Activated CD4-positive, alpha-beta T cell treated with anti-CD3 and anti-CD28 coated beads for 36 hours (primary cell): ENCODE measurements at places on chromosomes 1 and 21.

DNA sequence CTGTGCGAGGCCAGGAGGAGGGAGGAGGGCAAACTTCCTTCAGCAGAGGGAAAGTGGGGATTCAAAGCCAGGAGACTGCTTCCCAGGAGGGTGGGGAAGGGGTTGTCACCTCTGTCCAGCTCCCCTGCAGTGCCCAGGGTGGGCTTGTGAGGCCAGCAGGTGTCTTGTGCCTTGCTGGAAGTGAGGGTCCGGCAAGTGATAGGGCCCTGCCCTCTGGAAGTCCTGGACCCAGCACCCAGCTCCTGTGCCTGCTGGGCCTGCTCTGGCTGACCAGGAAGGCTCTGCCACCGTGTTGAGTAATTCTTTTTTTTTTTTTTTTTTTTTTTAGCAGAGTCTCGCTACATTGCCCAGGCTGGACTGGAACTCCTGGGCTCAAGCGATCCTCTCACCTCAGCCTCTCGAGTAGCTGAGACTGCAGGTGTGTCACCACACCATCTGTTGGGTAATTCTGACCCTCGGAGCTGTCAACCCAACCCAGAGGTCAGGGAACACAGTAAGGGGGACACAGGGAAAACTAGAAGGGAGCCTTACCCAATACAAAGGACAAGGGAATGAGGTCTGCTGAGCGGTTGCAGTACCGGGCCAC, 1.0 kb downstream of the BEST4 start:
- DNase-seq: no peak

DNA sequence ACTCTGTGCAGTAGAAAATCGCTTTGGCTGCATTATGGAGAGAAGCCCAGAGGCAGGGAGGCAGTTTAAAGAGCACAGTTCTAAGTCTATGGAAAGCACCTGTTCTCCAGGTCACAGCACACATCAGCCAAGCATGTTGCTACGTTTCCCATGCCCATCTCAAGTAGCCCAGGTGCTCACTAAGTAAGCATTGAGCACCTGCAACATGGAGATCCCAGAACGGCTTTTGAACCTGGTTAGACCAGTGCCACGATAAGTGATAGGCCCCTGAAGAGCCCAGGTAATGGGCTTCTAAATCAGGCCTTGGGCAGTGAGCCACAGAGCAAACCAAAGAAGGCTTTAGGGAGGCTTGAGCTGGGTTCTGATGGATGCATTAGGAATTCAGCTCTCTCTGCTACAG, 186.2 kb downstream of the C1orf94 start:
- DNase-seq: no peak

DNA sequence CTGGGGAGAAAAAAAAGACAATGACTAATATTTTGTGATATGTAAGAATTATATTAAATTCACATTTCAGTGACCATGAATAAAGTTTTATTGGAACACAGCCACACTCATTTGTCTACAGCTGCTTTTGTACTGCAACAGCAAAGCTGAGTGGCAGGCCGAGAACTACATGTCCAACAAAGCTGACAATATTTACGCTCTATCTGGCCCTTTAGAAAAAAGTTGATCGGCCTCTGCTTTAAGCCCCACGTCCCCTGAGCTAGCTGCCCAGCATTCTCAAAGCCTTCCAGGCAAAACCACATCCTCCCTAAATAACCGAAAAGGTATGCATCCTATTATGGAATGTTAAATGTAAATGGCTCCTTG, 8.6 kb downstream of the SLC2A1 start:
- DNase-seq: no peak

- DNase-seq: no peak
These were observed 297.0 kb downstream of the DISC1 start for GRCh38 chr1:231923491-231924041.

DNA sequence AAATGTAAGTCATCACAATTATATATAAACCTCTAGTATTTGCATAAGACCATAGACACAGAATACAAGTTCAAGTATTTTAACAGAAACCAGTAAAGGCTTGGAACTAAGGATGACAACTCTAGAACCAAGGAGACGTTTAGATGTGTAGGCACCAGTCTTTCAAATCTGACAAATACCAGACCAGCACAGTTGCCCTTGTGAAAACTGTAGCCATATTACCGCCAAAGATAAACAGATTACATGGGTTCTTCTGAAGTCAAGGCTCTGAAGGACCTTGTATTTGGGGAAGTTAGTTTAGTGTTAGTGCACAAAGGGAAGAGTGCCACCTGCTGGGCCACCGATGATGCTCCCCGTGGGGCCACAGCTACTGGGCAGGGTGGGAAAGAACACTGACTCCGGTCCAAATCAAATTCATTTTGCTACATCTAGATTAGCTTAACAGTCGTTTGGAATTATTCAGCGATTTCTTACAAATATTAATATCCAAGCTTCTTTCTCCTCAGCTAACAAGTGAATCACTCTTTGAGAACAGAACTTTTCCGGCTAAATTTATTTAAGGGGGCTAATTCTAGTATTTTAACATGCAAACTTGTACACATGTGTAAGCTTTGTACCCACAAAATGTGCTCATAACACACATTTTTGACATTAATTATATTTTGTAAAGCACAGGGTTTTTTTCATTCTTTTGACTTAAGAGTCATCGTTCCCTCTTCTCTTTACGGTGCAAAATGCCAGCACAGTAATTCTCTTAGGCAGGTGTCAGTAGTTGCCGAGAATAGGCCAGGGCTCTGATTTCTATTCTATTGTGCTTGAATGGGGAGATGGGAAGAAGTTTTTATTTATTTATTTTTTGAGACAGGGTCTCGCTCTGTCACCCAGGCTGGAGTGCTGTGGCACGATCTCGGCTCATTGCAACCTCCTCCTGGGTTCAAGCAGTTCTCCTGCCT, 8.0 kb upstream of the NIBAN1 start:
- peak; percentile 88 for DNase-seq

DNA sequence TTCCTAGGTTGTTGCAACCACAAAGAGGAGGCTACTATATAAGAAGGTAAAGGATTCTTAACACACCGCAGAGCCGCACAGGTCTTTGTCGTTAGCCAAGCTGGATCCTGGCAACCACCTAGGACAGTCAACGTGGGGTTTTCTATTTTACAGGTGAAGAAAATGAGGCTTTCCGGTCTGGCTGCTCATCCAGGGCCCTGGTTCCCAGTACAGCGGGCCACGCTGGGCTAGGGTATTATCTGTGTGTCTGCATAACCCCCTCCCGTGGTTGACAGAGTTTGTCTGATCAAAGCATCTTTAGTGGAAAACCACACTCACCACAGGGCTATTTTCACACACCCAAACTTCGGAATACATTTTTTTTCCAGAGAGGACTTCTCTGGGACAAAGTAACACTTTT, 39.0 kb upstream of the PDE9A start:
- peak; percentile 72 for DNase-seq

DNA sequence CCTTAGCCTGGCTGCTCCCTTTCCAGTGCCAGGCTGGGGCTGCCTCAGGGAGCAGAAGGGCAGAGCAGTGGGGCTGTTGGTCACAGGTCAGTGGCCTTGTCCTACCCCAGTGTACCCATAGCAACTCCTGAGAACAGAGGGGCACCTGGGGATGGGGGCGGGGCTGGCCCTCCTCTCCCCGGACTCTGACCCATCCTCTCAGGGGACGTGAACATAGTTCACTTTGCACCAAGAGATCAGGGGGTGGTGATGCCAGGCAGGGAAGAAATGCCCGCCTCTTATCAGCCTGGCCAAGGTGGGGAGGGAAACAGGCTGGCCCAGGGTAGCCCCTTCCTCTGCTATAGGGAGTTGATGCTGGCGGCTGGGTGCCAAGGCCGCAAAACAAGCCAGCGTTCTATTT, 4.9 kb downstream of the ETNK2 start:
- DNase-seq: no peak

- DNase-seq: peak; percentile 16
These were observed 54.3 kb downstream of the NBPF6 start for GRCh38 chr1:108504447-108504846.
